IMR-90 (cell line): ENCODE measurements at places on chromosomes 12 and 14. TPM values are rescaled to one million over a fixed set of nuclear protein-coding genes. Genes with fewer than 3 reads are reported as not detected.

The SLCO1A2 gene
- not detected in 2 replicates for total RNA-seq

DNA sequence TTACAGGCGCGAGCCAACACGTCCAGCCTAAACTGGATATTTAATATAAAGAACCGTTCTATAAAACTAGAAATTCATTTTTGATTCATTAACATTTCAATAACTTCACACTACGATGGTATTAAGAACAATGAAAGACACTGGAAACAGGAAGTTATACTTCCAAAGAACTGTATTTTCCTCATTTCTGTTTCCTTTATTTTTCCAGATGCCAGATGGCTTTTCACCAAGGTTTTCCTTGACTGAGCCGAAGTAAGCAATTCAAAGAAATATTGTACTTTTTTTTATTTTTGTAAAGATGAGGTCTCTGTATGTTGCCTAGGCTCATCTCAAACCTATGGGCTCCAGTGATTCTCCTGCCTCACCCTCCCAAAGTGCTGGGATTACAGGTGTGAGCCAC, 28.2 kb downstream of the EEA1 start:
- no peak for DNase-seq

- peak; percentile 93 for DNase-seq
Measured at GRCh38 chr14:51094901-51095853, at the start of gene TRIM9. TSS of gene TRIM9 (minus strand) at chr14:51095105. CDS start at chr14:51094939, 166 bp downstream.

- no peak for DNase-seq
Measured at GRCh38 chr12:77033658-77034536, 31.5 kb downstream of the E2F7 start.

GRCh38 chr12:46082490-46083200, 92.3 kb upstream of the SCAF11 start:
- DNase-seq, result no peak

GRCh38 chr12:92216092-92216491, 70.4 kb upstream of the BTG1 start:
- no peak for DNase-seq

GRCh38 chr14:69506241-69506595, 21.7 kb downstream of the PLEKHD1 start:
- DNase-seq, result no peak

DNA sequence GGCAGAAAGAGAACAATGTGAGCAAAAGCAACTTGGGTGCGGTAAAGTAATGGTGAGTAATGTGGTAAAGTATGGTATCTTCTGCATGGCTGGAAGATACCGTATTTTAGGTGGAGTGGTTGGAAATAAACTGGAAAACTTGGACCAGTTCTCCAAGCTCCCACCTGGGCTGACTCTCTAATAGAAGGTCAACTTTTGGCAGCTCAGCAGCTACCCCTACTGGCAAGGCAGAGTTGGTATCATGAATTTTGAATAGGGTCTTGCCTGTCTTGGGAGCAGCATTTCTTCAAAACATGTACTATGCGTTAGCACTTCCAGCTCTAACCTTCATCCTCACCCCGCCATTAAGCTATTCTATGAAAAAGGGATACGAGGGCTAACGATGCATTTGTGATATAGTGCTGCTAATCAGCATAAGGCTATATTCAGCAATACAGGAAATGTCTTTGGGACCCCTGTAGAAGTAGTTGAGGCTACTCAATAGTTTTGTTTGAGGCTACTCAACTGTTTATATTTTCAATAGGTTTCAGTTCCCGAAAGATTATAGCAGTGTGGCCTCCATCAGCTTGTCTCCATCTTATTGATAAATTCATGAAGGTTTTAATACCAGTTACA, 276.3 kb upstream of the FAR2 start:
- DNase-seq, result peak; percentile 67

DNA sequence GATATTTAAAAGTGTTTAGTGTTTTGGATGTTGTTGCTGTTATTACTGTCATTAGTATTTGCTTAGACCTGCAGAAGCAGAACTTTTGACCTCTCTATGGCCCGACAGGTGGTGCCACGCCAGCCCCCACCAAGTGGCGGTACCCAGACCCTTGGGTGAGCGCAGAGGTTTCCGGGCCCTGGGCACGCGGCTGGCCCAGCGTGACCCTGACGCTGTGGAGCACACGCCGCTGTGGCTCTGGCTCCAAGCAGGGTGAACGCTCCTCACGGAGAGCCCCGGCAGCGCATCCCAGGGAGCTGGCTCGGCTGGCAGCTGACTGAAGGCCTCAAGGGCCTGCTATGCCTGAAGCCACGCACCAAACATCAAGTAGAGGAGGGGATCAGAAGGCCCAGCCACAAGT, 22.6 kb downstream of the SLC25A47 start:
- no peak for DNase-seq

DNA sequence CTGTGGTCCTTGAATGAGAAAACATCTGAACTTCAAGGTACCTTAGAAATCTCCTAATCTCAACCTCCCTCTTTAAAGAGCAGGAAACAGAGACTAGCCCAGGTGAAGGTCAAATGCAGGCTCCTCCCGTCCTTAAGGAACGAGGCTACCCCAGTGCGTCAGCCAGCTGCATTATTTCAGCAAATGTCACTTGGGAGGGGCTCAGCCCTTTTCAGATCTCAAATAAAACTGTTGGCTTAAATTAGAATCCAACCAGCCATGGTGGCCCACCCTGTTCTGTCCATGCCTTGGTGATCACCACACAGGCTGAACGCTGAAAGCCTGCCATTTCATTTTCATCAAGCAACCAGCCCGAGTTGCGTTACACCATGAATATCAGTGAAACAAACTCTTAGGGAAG, 7.0 kb downstream of the SYNE3 start:
- no peak for DNase-seq

GRCh38 chr12:71439613-71440344, at the start of gene LGR5:
TSS of gene LGR5 (plus strand) at chr12:71439798. CDS start at chr12:71440081, 283 bp downstream.
- peak; percentile 7 for DNase-seq

DNA sequence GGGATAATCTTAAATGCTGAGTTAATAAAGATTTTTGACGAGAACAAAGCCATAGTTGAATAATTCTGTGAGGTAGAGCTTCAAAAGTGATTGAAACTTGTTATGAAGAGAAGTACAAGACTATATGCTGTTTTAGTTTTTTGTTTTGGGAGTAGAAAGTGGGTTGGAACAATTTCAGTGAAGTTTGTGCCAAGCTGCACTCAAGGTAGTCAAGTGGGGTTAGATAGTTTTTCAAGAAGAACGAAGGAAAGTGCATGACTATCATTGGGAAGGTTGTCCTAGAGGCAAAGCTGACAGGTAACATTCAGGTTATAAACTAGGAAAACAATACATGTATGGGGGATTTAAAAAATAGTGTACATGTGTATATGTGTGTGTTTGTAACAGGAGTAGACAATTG, 16.2 kb downstream of the FUT8 start:
- DNase-seq, result no peak

DNA sequence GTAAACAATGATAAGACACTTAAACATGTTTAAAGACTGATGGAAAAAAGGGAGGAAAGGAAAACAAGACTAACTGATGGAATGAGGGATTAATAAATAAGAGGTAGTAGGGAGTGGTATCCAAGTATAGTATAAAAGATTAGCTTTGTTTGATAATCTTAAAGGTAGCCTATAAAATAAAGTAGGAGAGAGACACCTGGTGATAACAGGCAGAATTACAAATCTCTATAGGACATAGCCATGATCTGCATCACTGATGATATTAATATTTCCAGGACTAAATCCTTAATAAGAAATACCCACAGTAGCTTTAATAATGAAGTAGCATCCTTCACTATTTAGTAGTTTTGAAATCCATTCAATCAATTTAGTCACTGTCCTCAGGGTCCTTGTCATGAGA, 30.4 kb downstream of the DLGAP5 start:
- DNase-seq, result peak; percentile 54
